H7 (cell line): ENCODE measurements at places on chromosomes 6 and 20.

DNA sequence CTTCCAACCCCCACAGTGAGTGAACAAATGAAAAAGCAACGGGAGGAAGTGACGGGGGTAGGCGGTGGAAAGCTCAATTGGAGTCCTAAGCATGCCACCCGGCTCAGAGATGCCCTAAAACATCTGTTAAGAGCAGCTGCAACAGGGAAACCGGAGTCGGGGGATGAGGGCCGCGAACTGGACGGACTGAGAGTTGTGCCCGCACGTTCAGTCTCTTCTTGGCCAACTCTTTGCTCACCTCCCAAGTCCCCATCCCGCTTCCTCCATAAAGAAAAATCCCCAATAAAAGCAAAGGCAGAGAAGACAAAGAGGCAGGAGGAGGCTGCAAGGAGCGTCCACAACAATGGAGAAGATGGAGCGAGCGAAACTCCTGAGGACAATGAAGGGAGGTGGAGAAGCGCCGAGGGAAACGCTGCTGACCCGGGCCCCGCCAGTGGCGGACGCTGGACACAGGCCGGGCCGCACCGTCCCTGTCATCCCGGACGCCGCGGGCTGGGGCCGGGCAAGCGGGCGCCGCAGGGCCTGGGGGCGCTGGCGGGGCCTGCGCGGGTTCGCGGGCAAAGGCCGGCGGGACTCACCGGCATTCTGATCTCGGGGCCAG lies 600 bp downstream of the SEC63 start:
- peak; percentile 82 for DNase-seq

DNA sequence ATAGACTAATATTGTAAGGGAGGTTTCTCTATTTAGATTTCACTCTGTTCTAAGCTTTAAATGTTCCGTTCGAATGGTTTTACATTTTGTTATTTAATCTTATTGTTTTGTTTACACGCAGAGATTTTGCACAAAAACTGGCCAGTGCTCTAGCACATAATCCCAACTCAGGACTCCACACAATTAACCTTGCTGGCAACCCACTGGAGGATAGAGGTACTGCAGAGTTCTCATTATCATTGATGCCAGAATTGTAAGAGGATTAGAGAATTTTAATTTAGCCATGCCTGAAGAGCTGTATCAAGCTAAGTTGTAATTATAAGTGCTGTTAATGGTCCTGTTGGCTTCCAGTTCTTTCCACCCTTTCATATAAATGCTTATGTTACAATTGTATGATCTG lies 179.7 kb upstream of the SCGN start:
- peak; percentile 20 for DNase-seq

DNA sequence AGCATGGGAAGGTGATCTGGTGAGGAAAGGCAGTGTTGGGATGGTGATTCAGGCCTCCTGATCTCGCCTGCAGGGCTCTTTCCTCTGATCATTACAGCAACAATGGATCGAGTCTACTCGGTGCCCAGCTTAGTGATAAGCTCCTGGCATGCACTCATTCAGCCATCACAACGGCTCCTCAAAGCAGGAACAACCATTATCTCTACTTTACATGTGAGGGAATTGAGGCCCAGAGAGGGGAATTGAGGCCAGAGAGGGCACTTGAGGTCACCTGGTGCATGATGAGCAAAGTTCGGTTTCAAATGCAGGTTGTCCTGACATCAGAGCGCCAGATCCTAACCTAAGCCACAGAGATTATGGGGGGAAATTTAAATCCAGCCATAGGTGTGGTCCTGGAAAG lies 42.0 kb upstream of the BPIFA2 start:
- DNase-seq = no peak

DNA sequence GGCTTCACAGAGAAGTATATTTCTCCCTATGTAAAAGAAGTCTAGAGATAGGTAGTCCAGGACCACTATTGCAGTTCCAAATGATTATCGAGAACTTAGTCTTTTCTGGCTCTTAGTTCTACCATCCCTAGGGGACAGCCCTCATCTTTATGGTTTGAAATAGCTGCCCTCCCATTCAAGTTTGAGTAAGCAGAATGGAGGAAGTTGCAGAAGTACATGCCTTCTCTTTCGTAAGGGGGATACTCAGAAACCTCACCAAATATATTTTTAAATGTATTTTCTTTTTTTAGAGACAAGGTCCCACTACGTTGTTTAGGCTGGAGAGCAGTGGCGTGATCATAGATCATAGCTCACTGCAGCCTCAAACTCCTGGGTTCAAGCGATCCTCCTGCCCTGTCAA lies 236.8 kb upstream of the RREB1 start:
- DNase-seq = no peak

DNA sequence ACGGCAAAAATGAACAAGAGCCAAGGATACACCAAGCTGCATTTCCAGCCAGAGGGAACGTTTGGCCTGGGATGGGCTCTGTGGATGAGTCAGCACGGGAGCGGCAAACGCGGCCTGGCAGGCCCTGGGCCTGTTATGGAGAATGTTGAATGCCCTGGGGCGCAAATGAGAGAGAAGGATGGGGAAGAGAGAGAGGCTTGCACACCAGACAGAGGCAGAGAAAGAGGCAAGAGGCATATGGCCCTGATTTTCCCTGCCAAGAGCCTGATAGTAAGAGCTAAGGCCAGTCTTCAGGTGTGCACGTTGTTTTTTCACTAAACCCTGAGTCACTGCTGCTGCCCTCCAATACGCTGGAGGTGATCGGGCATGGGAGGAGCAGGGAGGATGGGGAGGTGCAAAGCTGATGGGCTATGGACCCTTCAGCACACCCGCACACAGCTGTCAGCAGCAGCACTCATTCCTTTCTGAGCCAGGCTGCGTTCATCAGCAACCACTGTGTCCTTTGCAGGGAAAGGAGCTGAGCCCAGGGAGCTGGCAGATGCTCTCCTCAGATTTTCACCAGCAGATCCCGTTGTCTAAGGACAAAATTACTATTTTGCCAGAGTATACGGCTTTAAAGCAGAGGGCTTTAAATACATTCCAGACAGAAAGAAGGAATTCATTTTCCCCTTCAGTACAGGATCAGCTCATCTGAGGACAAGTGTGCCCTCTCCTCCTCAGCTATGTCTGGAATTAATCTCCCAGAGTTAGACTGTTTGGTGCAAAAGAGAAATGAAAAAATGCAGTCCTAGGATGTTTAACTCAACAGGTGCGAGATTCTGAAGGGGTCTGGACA lies 61.7 kb upstream of the SLC22A23 start:
- no peak for DNase-seq

- no peak for DNase-seq
Measured at GRCh38 chr6:15458021-15458459, 204.8 kb downstream of the DTNBP1 start.
